ENCODE measurements at places on chromosomes 11 and 22.

- DNase-seq, result peak; percentile 54
Measured at GRCh38 chr22:50531962-50532674, 2.3 kb upstream of the TYMP start.

GRCh38 chr22:45518136-45518535 lies 15.5 kb downstream of the FBLN1 start:
- no peak for DNase-seq

- no peak for DNase-seq
Measured at GRCh38 chr11:69400771-69401590, 80.5 kb upstream of the LINC01488 start.

DNA sequence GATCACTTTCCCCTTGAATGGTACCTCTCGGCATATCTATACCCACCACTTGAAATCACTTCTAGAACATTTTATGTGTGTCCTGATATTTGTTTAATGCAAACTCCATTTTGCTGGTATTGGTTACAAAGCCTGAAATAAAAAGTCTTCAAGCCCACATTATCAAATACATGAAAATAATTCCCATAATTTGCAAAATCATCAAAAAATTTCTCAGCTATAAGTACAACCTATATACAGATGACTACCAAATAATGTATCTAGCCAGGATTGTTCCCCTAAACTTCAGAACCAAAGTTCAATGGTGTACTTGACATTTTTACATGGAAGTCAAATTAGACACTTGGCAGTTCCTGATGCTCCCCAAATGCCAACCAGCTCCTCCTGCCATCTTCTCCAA lies 71.8 kb downstream of the PRCP start:
- no peak for DNase-seq

GRCh38 chr11:464316-464715 lies 14.2 kb downstream of the PTDSS2 start:
- no peak for DNase-seq

GRCh38 chr11:83116015-83116641 lies 40.8 kb upstream of the PCF11 start:
- DNase-seq, result no peak

GRCh38 chr22:40194656-40195055 lies 16.9 kb downstream of the TNRC6B start:
- no peak for DNase-seq

DNA sequence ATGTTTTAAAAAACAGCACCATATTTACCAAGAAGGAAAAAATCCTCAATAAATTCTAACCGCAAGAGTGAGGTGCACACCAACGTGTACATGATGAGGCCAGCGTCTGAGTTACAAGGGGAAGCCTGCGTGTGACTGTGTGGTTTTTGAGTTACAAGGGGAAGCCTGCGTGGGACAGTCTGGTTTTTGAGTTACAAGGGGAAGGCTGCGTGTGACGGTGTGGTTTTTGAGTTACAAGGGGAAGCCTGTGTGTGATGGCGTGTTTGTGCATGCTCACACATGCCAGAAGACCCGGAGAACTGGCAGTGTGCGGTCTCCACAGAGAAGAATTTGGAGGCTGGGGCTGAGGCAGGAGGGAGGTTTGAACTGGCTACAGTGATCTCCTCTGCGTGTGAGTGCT lies 1376.4 kb downstream of the TBC1D22A start:
- no peak for DNase-seq

DNA sequence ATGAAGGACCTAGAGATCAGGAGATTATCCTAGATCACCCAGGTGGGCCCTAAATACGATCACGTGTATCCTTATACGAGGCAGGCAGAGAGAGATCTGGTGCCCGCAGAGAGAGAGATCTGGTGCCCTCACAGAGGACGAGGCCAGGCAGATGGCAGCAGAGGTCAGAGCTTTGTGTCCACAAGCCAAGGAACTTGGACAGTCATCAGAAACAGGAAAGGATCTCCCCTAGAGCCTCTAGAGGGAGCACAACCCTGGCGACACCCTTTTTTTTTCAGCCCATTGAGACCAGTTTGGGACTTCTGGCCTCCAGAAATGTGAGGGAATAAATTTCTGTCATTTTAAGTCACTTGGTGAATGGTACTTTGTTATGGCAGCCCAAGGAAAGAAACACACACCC lies 25.5 kb upstream of the TIMP3 start:
- no peak for DNase-seq

- DNase-seq, result no peak
Measured at GRCh38 chr22:29312218-29313125, 3.0 kb downstream of the RASL10A start.

DNA sequence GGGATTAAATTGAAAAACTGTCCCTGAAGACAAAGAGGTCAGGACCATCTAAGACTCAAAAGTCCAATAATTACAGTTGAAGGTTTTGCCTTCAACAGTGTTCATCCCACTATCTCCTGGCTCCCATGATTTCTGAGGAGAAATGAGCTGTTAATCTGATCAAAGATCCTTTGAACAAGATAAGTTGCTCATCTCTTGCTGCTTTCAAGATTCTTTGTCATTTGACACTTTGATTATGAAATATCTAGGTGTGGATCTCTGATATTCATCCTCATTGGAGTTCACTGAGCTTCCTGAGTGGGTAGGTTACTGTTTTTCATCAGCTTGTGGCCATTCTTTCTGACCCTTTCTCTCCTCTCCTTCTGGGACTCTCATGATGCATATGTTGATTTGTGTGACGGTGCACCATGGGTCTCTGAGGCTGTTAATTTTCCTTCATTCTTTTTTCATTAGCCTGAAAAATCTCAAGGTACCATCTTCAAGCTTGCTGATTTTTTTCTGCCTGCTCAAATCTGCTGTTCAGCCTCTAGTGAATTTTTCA lies 20.9 kb downstream of the PC start:
- DNase-seq, result no peak

DNA sequence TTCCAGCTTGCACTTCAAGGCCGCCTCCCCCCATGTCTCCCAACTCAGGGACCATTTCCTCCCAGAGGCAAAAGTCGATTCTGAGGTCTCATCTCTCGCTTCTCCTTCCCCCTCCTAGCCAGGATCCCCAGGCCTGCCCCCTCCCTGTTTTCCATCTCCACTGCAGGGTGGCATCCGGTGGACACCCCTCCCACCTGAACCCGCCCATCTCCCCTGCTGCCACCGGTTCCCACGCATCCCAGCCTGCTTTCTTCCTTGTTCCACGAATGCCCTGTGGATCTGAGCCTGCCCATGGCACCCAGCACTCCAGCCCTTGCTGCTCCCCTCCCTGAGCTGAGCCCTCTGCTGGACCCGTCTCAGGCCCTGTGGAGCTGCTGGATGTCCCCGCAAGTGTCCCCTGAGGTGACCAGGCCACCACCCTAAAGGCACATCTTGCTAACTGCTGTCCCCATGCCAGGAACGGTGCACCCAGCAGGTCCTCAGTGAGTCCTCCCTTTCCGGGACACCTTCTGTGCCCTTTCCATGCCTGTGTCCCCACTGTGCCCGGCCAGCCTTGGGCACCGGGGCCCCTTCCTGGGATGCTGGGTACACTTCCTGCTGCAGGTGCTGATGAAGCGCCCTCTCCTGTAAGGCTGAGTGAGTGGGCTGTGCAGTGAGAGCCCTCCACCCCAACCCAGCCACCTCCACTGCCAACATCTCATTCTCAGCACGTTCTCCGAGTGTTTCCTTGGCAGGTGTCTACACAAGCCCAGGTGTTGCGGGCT lies 936 bp downstream of the IL17REL start:
- DNase-seq, result no peak

- DNase-seq, result peak; percentile 85
Measured at GRCh38 chr11:118895093-118896039, 11.7 kb downstream of the CXCR5 start.

GRCh38 chr11:99432677-99433076 lies 411.9 kb downstream of the CNTN5 start:
- no peak for DNase-seq

- DNase-seq, result no peak
Measured at GRCh38 chr22:40403651-40404050, 33.3 kb downstream of the SGSM3 start.

- DNase-seq, result no peak
Measured at GRCh38 chr11:133172349-133172748, 360.0 kb downstream of the OPCML start.
